Fibroblast of skin of abdomen (primary cell): ENCODE measurements at places on chromosomes 16 and 17.

DNA sequence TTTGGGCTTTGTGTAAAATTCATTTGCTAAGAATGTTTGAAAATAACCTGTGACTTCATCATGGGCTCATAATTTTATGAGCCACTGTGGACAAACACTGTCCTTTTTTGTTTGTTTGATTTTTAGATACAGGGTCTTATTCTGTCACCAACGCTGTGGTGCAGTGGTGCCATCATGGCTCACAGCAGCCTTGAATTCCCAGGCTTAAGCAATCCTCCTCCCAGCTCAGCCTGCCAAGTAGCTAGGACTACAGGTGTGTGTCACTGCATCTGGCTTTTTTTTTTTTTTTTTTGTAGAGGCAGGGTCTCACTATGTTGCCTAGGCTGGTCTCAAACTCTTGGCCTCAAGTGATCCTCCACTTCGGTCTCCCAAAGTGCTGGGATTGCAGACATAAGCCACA is 8.3 kb downstream of the TEX2 start:
- no peak for DNase-seq

GRCh38 chr16:16036359-16036792 is 87.0 kb downstream of the ABCC1 start:
- DNase-seq = no peak

- peak; percentile 29 for DNase-seq
Observed at GRCh38 chr17:79027925-79028491, 4.0 kb downstream of the C1QTNF1 start.

GRCh38 chr16:49452108-49452507 is 78.5 kb downstream of the C16orf78 start:
- DNase-seq = no peak

DNA sequence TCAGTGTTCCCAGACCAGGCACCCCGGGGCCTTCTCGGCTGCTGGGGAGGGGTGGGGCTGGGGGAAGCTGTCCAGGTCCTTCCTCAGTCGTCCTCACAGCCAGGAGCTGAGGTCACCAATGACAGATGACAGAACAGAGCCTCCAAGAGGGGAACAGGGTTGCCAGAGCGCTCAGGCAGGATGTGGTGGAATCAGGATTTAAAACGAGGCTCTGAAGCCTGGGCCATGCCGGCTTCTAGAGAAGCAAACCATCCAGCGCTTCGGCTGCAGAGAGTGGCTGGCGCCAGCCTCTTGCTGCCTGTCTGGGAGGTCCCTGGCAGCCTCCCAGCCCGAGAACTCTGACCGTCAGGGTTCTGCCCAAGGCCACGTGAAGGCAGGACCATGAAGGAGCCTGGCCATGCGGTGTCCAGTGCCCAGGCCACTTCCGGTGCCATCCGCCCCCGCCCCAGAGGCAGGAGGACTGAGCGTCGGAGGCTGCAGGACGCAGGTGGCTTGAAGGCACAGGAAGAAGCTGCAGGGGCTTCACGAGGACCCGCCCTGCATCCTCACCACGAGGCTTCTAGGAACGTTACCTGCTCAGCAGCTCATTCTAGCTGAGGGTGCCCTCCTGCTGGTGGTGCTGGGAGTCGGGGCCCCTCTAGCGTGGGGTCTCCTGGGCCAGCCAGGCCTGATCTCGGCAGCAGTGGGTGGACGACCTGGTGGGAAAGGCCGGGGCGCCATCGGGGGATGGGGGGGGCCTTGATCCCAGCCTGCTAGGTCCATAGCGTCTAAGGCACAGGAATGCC is 78.5 kb downstream of the KLHDC4 start:
- DNase-seq = no peak

DNA sequence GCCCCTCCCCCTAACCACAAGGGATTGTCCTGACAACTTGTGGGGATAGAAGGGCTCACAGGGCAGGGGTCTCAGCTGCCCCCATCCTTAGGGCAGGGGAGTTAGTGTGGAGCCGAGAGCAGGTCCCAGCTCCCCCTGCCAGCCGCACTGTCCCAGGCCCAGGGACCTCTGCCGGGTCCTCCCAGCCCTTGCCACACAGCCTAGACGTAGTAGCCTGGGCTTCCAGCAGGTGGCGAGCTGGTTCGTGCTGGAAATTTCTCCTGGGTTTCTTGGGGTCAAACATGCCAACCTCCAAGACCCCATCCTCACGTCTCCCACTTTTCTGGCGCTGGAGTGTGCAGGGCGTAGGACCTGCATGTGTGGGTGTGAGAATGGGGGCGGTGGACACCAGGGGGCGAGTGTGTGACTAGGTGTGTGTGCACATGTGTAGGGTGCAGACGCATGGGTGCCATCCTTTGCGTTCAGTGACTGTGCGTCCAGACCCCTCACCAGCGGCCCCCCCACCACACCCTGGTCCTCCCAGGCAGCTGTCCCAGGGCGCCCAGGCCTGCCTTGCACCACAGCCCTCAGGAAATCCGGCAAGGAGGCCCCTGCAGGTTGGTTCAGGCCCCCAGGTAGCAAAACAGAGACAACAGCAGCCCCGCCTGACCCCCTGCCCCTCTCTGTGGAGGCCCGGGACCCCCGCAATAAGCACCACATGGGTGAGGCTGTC is 29.5 kb downstream of the SBK1 start:
- DNase-seq = peak; percentile 6

DNA sequence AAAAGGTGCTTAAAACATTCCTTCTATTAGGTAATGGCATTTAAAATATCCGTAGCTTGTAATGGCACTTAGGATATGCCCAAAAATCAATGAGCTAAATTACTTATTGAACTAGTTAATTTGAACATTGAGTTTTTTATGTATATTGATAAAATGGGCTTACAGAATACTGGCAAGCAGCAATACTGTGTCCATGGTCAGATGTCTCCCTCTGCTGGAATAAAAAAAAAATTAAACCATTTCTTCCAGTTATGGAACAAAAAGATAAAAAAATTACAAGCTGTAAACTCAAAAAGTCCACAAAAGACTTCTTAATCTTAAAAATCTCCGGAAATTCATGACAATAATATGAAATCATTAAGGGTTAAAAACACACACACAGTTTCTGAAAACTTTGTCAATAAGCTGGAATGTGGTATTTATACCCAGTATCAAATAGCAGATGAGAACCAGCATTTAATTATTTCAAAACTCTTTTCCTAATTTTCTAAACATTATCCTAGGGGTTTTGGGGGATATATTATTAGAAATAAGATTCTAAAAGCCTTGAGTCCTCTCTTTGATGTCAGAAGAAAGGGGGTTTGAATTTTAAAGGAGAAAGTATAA is 21.5 kb upstream of the PSMD7 start:
- DNase-seq = peak; percentile 16

DNA sequence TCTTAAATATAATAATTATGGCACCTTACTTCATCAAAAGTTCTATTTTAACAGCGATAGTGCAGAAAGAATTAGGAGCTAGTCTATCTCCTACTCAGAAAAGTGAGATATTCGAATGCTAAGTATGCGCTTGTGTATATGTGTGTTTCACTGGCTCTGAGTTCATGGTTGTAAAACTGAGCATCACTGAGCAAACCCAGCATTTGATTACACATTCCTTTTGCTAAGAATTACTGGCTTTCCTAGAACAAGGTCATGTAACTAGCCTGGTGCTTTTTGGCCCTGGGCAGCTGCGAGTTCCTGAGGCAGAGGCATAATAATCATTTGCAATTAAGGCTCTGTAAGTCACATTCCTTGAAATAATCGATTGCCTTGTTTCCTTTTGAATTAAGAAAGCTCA is 157.2 kb downstream of the SNX29 start:
- no peak for DNase-seq

DNA sequence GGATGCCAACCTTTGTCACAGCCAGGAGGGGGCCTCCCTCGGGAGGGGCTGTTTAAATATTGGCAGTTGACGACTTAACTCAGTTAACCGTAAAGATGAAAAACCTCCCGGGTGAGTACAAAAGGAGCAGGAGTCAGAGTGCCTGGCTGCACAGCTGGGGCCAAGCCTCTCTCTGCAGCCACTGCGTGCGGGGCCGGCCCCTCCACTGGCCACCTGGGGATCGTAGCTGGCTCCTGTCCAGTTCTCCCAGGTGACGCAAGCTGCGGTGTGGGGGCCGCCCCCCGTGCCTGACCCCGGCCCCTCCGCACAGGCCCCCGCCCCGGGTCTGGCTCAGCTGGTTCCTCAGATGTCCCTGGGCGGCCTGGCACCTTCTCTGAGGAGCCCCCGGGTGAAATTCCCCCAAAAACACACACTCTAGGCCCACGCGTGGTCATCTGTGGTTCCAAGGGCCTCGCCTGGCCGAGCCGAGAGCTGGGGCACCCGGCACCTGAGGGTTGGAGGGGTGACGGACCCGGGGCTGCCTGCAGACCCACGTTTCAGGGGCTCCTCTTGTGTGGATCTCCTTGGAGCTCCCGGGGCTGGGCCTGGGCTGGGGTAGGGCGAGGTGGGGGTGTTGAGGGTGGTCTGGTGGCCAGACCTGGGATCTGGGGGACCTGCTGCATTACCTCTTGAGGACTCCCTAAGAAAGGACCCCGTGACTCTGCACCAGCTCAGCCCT is 7.4 kb upstream of the CACNA1H start:
- DNase-seq = no peak

DNA sequence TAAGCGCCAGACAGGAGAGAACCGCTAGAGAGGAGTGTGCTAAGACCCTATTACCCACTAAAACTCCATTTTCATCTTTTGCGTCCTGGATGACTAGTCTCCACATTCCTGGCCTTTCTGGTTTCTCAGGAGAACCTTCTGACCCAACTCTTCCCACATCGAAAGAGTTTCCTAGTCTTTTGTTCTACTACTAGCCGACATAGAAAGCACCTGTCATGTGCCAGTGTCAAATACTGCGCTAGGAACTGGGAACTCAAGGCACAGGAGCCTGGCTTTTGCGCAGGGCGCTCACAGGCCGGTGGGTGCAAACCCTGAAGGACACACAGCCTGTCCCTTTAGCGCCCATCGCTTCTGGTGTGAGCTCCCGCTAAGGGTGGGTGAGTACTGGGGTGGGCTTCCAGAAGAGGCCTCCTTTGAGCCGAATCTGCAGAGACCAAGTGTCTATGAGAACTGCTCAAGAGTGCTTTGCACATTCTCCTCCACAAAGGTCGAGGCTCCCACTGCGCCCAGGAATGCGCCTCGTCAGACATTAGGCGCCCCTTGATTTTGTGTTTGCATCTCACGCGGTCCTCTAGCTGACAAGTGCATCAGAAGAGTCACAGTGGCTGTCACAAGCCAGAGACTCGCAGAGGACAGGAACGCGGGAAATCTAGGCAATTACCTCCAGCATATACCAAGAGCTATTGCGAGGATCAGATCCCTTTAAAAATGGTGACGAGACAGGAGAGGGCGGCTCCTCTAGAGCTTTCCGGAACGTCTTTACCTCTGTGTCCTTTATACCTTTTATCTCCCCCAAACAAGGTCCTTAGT is 2.0 kb upstream of the PSMB3 start:
- no peak for DNase-seq

DNA sequence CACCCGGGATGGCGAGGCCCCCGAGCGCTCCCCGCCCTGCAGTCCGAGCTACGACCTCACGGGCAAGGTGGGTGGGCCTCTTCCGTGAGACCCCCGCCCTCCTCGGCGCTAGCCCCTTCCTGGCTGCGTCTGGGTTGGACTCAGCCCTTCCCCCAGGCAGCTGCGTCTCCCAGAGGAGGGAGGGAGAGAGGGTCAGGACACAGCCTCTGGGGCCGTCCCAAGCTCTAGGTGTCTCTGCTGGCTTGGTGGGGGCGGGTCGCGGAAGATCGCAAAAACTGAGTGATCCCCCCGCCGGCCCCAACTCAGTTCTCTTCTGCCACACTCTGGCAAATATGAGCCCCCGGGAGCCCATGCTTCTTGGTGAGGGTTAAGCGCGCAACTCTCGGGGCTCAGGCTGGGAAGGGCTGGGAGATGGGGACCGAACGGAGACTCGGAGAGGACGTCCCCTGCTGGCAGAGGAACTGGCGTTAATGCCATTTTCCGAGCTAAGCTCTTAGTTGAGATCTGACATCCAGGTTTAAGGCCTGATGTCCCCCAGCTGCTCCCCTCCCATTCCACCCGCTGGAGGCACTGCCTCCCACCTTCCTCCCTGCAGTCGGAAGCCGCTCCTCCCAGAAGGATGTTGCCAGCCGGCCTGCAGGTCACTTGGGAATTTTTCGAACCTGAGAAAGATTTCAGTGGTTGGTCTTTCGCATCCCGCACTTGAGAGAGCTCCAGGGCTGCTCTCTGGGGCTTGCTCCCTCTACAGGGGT is 419 bp downstream of the RAB37 start:
- no peak for DNase-seq

DNA sequence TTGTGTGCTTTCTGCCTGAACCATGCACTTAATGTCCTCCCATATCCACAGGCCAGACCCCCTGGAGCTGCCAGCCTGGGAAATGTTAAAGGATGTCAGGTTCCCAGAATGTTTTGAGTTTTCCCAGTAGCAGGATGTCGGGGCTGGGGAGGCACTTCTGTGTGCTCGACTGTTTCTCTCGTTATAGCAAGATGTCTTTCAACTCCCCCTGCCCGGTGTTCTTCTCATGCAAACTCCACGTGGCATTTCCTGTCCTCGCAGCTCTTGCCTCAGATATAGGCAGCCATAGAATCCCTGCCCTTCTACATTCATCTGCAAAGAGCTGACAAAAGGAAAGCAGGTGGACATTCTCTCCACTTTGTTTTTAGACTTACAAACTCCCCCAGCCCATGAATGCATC is 457.2 kb upstream of the CDH11 start:
- peak; percentile 18 for DNase-seq

- DNase-seq = no peak
Observed at GRCh38 chr17:27492470-27492869, 36.2 kb downstream of the KSR1 start.

- DNase-seq = no peak
Observed at GRCh38 chr16:56257239-56257638, 66.0 kb downstream of the GNAO1 start.

DNA sequence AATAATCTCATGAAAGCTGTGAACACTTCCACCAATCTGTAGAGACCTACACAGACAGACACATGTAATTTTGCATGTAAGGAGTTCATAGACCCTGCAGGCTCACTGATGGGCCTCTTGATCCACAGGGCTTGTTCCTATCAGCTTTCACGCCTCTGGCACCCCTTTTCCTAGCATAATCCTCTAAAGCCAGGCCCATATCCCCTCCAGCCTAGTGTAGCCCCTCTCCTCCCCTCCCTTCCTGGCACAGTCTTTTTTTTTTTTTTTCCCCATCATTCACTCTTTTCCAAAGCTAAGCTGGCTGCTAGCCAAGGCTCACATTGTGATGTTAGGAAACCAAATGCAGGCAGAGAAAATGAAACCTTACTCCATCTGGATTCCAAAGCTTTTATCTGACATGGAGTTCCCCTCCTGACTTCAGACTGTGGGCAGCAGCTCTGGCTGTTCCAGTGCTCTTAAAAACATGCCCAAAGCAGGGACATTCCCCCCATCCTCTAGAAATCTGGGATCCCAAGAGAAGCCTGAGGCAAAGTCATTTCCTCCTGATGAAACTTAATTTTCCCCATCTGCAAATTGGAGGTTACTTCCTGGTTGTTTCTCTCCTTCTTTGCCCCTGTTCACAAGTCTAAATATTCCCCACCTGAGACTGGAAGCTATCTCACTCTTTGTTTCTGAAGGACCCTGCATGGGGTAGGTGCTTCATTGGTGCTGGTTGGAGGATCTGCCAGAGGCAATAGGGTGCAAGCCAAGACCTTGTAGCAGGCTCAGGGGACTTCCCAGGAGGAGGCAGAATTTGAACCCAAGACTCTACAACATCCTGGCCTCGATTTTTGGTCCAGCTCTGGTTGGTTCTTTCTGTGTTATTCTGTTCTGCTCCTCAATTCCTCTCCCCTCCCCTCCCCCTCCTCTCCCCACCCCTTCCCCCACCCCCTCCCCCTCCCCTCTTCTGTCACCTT is 9.9 kb upstream of the CCL5 start:
- peak; percentile 64 for DNase-seq

GRCh38 chr16:2535625-2536013 is 2.2 kb upstream of the PDPK1 start:
- peak; percentile 69 for DNase-seq
